ENCODE measurements at places on chromosomes 5 and 9. TPM values are rescaled to one million over a fixed set of nuclear protein-coding genes. Genes with fewer than 3 reads are reported as not detected.
A peak's percentile ranks its signal among the peaks of the same experiment; 100 is the strongest.

DNA sequence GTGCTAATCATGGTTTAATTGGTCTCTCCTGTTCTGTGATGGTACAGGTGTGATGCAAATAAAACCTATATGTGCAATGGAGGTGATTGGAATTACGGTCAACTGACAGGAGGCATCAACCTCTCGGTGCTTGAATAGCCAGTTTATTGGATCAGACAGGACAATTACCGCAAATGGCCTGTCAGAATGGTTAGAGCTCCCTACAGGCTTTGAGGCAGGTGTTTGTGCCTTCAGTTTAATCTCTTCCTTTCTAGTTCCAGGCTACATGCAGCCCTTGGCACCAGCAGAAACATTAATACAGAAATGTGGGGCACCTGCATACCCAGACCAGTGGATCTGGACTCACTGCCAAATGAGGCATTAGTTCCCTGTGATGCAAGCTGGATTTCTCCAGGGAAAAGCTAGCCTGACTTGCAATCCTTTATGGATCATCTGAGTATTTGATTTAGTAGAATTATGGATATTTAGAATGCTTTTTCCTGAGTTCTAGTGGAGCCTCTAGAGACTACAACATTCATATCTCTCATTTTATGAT, 128.6 kb downstream of the MAT2B start:
- no peak for DNase-seq

GRCh38 chr5:54520438-54520846, 2.9 kb downstream of the SNX18 start:
- no peak for DNase-seq

DNA sequence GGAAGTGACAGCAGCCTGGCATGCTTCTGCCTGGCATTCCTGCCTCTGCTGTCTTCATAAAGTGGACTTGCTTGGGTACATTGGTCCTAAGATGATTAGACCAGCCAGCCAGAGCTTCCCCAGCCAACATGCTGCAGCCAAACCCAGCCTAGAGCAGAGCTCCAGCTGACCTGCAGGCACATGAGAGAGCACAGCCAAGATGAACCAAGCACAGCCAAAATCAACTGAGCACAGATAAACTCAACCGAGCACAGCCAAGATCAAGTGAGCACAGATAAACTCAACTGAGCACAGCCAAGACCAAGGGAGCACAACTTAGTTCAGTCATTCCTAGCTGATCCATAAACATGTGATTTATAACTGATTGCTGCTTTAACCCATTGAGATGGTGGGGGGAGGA, 266.5 kb downstream of the MSX2 start:
- no peak for DNase-seq

- no peak for DNase-seq
These were observed 29.7 kb upstream of the RNU6ATAC start for GRCh38 chr9:134193912-134194535.

- DNase-seq: peak; percentile 22
These were observed 25.4 kb upstream of the EXOC3 start for GRCh38 chr5:417301-418161.

- DNase-seq: peak; percentile 18
These were observed 41.5 kb downstream of the PIP5K1B start for GRCh38 chr9:68746525-68746924.

DNA sequence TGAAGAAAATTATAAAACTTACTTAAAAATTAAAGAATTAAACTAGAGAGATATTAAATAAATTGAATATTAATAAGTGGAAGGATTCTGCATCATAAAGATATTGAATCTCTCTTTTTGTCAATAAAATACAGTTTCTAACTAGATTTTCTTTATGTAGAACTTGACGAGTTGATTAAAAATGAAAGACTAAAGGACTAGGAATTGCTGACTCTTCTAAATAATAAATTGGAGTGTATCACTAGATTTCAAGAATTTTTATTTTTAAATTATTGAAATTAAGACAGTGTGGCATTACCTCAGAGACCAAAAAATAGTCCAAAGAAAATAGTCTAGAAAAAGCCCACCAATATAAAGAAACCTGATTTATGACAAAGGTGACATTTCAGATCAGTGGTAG, 492.4 kb downstream of the CETN3 start:
- DNase-seq: no peak

- DNase-seq: no peak
These were observed 167.6 kb upstream of the MAP1B start for GRCh38 chr5:71939452-71940230.

GRCh38 chr9:120286530-120286929, 293.4 kb downstream of the CDK5RAP2 start:
- no peak for DNase-seq

GRCh38 chr5:164146223-164146622, 640.8 kb downstream of the MAT2B start:
- no peak for DNase-seq

DNA sequence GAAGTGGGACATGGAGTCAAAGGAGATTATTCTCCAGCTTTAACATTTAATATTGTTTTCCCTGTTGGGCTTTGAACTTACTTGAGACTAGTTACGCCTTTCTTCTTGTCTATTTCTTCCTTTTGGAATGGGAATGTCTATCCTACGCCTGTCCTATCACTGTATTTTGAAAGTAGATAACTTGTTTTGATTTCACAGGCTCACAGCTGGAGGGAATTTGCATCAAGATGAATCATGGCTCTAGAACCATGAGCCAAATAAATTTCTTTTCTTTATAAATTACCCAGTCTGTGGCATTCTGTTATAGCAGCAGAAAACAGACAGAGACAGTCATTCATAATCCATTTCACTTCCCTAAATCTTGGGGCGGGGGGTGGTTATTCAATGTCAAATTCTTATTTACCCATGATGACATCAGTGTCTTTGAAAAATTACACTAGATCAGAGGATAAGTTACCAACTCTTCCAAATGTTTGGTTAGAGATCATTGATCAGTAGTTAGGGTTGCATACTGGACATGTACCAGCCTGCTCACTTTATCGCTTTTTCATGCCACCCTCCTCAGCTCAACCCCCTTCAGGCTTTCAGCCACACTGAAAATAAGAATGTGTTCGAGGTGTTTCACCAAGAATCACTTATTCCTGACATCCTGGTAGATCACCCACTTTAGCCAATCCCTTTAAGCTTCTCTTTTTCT, 419.6 kb upstream of the PIK3R1 start:
- DNase-seq: no peak

DNA sequence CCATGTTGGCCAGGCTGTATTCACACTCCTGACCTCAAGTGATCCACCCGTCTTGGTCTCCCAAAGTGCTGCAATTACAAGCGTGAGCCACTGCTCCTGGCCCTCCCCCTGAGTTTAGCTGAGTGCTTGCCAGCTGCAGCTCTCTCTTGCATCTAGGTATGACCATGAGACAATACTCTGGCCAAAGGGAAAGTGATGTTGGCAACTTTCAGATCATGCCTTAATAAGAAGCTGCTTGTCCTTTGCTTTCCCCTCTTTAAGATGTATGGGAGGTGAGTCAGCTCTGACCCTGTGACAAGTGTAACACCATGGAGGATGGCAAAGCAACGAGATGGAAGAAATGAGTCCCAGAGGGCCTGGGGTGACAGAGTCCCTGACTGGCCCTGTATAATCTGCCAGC, 18.7 kb upstream of the DCAF12 start:
- DNase-seq: no peak

DNA sequence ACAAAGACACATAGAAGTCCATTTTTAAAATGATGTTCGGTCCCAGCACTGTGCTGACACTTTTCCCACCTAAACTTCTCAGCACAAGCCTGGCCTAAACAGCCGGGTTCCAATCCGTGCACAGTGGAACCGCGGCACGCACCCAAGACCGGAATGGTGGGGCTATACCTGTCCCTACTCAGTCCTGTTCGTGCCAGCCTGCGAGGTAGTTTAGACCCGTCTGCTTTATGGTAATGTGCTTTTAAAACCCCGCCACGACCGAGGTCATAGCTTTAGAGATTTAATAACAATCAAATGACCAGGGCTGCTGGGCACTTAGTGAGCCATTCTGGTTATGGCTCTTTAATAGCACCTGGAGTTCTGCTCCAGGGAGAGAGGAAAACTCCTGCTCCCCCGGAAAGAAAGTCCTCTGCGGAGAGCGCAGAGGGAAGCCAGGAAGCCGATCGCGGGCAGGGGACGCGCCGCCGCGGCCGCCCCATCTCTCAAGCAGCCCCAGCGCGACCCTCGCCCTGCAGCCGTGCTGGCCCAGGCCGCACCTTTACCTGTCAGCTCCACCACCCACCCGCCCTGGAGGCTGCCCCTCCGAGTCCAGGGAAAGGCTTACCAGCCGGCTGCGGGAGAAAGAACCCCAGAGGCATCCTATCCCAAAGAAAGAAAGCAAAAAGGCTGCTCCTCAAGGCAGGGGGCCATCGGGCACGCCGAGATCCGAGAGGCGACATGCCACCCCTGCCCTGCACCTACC, 511 bp downstream of the ARL15 start:
- peak; percentile 48 for DNase-seq

GRCh38 chr5:100446879-100447430, 88.2 kb upstream of the FAM174A start:
- no peak for DNase-seq

GRCh38 chr5:154302161-154302560, 111.6 kb downstream of the GALNT10 start:
- peak; percentile 84 for DNase-seq

- DNase-seq: no peak
These were observed 227.4 kb downstream of the MAN2A1 start for GRCh38 chr5:109917154-109917546.

- DNase-seq: no peak
These were observed 609.8 kb downstream of the TLR4 start for GRCh38 chr9:118313965-118314364.

DNA sequence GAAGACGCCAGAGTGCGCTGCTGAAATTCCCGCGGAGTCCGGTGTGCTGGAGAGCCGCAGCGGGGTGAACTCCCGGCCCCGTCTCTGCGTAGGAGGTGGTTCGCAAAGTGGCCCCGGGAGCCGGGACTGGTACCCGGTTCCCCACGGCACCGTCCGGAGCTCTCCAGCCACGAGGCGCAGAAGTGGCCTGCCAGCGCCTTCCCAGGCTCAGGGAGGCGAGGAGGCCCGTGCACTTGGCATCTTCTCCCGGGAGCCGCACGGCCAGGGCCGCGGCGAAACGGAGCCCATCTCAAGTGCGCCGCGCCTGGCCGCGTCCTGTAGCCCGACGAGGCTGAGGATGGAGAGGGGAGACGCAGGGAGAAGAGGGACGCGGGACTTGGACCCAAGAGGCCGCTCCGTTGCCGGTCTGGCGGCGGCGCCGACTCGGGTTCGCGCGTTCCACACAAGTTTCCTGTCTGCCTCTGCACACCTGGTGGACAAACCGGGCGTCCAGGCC, 1.1 kb upstream of the IRX1 start:
- no peak for DNase-seq

DNA sequence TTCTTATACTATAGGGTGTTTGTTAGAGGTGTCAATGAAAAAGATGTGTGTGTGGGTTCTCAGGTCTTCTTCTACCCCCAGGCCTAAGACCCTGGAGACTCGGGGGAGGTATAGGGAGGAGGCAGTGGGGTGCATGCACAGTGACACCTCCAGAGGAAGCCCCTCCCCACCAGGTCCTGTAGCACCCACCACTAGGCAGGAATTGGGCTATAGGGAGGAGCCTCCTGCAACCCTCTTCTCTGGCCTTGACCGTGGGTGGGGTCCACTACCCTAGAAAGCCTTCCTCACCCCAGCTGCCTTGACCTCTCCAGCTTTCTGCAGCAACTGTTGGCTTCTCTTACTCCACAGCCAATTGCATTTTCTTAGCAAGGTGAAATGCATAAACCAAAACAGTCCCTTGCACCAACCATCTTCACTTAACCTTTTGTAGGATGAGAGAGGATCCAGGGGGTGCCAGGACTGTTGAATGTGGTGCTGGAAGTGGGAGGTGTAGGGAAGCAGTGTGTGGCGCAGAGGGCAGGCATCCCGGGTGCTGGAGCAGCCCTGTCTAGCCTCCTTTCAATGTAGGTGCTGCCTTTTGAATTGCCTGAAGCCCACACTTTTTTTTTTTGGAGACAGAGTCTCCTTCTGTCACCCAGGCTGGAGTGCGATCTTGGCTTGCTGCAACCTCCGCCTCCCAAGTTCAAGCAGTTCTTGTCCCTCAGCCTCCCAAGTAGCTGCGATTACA, 128.5 kb downstream of the RGS3 start:
- peak; percentile 30 for DNase-seq

DNA sequence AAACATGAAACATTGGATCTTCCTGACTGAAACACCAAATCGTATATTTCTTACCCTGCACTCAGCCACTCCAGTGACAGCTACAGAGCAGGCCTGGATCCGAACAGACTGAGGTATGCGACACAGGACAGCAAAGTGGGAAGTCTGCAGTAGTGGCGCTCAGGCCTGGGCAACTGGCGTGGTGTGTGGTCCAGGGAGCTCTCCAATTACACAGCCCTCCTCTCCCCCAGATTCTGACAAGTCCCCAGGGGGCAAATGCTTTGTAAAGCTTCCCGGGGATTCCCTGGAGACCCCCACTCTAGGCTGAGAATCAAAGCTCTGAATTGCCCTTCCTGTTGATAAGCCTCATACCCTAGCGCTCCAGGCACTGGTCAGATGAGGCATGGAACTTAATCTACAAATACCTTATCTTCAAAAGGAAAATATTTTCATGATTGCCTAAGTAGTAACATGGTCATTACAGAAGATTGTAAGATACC, 104.8 kb upstream of the ERCC6L2 start:
- DNase-seq: no peak

- DNase-seq: no peak
These were observed 99.8 kb upstream of the MAP1B start for GRCh38 chr5:72007336-72008111.

DNA sequence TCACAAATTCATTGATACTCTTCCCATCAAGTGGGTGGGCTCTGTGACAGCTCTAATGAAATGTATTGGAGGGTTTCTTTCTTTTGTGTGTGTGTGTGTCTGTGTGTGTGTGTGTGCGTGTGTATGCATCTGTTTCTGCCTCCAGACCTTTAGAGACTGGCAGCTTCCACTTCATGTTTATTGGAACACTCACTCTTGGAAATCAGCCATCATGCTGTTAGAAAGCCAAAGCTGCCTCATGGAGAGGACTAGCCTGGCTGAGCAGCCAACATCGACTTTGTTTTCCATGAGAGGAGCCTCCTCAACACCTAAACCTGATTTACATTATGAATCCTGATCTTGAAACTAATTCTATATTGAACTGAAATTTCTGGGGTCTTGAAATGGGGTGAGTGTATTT, 128.5 kb upstream of the FAM174A start:
- no peak for DNase-seq

DNA sequence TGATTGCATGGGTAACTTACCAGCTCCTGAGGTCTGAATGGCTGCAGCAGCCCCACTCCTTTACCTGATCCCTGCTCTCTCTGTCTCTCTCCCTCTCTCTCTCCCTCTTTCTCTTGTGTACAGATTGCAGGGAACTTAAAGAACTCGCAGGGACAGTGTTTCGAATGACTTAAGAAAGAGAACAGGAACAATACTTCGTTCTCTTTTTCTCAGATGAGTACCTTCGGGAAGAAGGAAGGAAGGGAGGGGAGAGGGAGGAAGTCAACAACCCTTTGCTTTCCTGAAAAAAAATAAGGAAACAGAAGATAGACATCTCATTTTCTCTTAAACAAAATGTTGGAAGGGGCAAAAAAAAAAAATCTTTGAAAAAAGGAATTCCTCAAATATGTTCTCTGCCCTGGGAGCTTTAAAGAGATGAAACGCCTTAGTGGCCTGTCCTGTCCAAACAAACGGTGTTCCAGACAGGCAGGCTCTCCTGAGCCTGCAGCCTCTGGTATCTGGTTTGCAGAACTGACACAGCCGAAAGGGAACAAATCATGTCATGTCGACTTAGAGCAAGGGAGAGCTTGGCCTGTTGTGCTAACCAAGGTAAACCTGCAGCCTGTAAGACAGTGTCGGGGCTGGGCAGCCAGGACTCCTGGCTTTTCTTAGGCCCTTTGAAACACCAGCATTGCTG, at the start of gene ZNF366:
Gene ZNF366, minus strand, starts transcription at position 180 of the 676 bp plus-strand sequence. CDS start 45,914 bp downstream, outside the sequence.
- DNase-seq: no peak

- no peak for DNase-seq
These were observed 1.5 kb downstream of the HAUS6 start for GRCh38 chr9:19101203-19101602.

The GLDC gene
- not detected for total RNA-seq

The DBH gene
- not detected for total RNA-seq

Measured in pancreas (tissue), 10 donors.